ENCODE measurements at places on chromosomes 3 and 15.

DNA sequence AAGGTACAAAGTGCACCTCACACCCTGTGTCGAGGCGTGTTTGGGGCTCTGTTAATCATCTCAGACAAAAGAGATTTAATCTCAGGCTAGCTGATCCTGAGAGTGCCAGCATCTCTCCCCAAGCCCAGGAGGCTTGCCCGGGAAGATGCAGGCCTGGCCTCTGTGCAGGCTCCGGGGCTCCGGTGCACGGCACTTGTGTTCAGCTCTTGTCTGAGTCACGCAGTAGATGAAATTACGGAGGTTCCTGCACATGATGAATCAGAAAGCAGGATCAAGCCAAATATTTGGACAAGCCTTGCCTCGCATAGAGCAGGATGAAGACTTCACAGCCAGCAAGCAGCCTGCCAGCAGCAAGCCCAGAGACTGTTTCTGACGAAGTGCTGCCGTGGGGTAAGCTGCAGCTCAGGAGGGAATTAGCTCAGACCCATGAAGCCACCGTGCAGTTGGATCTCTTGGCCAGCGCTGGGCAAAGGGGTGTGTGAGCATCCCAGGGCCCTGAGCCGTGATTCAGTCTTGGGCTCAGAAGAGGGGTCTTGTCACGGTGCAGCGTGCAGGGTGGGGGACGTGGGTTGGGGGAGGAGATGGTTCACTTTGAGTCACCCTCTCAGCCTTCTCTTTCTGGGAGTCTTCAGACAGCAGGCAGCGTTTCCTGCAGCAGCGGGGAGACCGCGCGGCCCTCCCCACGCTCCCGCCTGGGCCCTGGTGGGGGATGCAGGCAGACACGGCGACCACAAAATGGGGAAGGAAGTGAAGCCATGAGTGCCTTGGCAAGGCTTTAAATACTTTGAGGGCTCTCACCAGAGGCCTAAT lies 89.2 kb upstream of the MEF2A start:
- DNase-seq = no peak

GRCh38 chr15:71746719-71747118 lies 63.6 kb upstream of the NR2E3 start:
- no peak for DNase-seq

DNA sequence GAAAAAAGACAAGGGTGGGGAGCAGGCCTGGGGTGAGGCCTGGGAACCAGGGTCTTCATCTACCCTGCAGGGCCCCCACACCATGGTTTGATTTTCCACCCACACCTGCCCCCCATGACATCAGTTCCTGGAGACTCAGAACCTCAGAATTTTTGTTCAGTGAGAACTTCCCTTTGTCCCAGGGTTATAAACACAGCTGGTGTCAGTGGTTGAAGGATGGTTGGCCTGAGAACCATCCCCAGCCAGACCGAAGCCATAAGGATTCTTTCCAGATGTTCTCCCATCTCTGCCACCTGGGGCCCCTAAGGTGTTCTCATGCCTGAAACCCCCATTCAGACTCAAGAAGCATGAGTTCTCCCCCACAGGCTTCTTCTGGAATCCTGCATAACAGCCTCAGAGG lies 16.6 kb downstream of the CCDC33 start:
- DNase-seq = no peak

GRCh38 chr15:65201918-65202317 lies 9.4 kb downstream of the CILP start:
- no peak for DNase-seq

DNA sequence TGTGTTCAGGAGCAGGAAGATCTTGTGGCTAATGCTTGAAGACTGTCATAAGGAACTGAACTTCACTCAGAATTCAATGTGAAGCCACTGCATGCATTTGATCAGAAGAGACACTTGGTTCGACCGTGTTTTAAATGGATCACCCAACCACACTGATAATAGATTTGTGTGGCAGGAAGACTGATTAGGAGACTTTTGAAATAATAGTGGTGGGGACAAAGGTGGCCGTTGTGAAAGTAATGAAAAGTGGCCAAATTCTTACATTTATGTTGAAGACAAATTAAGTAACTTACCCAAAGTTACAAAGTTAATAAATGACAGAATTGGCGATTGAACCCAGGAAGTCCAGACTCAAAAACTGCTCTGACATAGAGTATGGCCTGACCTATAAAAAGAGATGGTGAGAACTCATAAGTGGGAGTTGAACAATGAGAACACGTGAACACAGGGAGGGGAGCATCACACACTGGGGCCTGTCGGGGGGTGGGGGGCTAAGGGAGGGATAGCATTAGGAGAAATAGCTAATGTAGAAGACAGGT lies 286.9 kb upstream of the DNAJC19 start:
- no peak for DNase-seq

GRCh38 chr15:60895986-60896385 lies 333.1 kb downstream of the RORA start:
- peak; percentile 43 for DNase-seq

DNA sequence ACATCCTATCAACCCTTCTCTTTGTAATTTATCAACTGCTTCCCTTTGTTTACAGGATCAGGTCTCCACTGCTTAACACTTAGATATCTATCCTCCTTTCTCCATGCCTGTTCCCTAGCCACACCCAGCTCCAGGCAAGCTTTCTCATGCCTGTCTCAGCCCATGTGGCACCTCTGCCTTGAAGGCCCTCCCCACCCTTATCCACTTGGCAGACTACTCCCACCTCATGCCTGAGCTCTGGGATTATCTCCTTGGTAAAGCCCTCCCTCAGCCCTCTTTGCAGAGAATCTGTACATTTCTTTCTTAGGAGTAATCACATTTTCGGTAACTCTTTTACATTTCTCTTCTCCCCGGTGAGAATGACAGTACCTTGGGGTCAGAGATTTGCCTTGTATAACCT lies 96.0 kb downstream of the ATP1B3 start:
- no peak for DNase-seq

- no peak for DNase-seq
Observed at GRCh38 chr3:157858821-157859220, 247.4 kb downstream of the SHOX2 start.

DNA sequence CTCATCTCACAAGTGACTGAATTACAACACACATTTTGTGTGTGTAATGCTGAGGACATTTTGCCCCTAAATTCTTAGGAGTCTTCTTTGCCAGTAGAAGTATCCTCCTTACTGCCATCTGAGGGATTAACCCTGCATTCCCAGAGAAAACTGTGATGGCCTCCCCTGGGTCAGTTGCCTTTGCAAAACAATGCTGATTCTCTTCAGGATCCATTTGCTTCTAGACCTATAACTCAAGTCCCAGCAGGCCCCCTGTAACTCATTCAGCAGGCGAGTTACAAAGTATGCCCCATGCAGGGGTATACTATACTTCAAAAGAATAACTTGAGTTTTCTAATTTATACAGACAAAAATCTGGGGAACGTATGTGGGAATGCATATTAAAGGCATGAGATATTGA lies 6.6 kb upstream of the MCF2L2 start:
- DNase-seq = no peak

DNA sequence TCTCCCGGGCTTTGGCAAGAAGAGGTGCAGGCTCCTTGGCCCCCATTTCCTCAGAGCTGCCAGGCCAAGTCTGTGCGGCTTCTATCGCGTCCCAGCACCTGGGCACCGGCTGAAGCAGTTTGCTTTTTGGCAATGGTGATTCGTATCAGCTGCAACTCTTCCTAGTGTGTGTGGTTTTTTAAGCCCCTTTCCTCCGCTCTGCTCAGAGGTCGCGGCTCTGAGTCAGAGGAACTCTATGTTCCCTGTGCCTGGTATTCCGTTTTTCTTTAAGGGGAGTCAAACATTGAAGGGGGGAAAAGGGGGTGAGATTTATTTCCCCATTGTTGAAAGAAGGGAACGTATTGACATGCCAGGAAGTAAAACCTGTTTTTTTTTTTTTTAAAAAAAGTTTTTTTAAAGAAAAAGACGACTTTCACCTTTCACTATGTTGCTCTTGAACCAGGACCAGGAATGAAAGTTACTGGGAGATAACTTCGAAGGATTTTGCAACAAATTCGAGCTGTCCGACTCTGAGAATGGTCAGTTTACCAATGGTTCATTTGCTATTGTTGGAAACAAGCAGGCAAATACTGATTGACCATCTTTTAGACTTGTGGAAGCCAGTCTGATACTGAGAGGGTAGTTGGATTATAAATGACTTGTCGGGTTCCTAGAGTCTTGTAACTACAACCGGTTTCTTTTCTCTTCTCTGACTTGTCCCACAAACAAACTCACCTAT lies 1.1 kb downstream of the ARMC8 start:
- DNase-seq = no peak

DNA sequence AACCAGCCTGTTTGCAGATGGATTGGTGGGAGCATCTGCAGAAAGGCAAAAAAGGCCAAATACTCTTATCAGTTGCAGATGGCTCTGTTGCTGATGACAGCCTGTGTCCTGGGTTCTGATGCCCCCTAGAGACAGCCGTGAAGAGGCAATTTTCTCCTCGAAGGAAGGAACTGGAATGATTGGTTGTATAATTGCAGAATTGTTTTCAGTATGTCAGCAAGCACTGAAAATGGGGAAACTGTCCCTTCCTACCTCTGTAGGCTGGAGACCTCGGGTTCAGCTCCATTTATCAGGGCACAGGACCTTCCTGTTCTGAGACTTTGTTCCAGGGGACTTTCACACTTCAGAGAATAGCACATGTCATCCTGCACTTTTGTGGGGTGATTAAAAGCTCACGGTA lies 103.0 kb downstream of the PGPEP1L start:
- no peak for DNase-seq

- DNase-seq = peak; percentile 65
Observed at GRCh38 chr15:40104865-40105516, 3.7 kb downstream of the BMF start.

DNA sequence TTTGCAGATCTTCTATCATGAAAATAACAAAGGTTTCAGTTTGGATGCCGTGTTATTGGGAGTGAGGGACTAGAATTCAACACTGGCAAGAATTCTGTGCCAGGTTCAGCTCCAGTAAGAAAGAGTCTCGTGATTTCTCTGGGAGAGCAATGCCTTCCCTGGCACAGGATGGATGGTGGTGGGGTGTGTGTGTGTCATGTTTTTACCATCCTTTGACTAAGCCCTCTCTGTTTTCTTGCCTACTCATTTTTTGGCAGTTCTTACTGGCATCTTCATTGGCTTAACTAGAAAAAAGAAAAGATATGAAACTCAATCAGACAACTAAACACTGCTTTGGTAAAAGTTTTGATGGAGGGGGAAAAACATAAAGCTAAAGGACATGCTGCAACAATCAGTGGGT lies 86.6 kb downstream of the FMN1 start:
- no peak for DNase-seq

DNA sequence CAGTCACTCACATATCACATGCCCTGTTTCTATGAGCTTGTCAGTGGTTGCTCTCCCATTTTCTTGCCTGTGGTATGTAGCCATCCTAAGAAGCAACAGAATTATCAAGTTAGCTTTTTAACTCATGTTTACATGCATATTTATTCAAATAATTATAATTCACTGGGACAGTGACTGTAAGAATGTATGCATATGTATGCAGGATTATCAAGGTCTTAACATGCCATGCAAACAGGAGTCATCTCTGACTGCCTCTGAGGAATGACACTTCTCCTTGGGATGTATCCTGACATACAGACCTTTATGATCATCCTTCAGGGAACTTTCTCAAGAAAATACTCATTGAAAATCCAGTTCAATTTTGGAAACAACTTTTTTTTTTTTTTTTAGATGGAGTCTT lies 240.9 kb downstream of the CPNE4 start:
- no peak for DNase-seq

DNA sequence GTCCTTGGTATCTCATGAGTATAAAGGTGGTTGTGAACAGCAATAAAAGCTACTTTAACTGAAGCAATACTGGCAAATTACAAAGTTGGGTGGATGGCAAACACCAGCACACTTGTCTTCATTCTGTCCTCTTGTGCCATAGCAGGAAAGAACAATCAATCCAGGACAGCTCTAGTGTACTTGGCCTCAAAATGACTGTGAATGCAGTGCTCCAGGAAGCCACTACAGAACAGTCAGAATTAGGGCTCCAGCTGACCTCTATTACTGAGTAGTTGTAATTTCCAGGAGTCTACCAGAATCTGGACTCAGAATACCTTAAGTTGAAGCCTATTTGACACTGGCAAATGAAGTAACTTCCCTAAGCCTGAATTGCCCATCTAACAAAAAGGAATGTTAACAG lies 339.0 kb upstream of the WNT5A start:
- no peak for DNase-seq

GRCh38 chr3:129942296-129942695 lies 32.2 kb upstream of the TRH start:
- peak; percentile 15 for DNase-seq

- no peak for DNase-seq
Observed at GRCh38 chr3:117963858-117964257, 1070.8 kb downstream of the IGSF11 start.

DNA sequence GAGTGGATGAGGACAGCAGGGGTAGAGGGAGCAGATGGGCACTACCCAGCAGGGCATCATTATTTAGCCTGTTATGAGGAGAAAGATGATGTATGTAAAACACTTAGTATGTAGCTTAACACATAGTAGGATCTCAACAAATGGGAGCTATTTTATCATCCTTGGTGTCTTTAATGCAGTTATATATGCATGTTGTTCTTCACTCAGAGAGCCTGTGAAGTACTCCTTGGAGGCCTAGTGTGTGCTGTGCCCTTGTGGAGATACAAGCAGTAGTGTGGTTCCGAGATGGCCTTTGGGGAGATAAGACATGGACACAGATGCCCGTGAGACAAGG lies 124.2 kb downstream of the LIPC start:
- DNase-seq = no peak

GRCh38 chr3:195808741-195809290 lies 2.9 kb downstream of the MUC4 start:
- DNase-seq = no peak

DNA sequence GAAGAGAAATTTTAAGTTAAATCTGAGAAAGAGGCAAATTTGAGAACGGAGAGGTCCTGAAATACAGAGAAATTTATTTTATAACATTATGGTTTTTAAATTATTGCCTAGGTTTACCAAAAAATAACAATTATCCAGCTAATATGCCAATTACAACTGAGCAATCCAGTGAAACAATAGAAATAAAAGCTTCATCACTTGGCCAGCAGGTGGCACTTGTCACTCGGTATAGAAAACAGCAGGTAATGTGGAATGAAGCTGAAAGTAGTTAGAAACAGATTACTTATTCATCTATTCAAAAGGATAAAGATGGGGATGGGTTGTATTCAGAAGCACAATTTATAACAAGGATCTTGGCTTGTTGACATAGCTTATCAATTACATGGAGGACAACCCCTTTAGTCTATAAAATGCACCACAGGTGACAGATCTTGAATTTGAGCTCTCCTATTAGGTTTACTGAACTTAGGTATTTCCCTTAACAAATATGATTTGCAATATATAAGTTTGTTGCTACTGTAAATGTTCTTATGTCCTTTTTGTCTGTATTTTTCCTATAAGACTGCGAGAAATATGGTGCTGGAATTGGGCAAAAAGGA lies 70.1 kb upstream of the GUCA1C start:
- peak; percentile 74 for DNase-seq

GRCh38 chr3:156793851-156794250 lies 32.3 kb upstream of the LEKR1 start:
- DNase-seq = no peak

Data from NCI-H524 treated with DMSO at 0.1 percent for 48 hours (cell line).